Sigmoid colon (tissue), 7 donors: ENCODE measurements at places on chromosomes 2 and 18. TPM values are rescaled to one million over a fixed set of nuclear protein-coding genes. Genes with fewer than 3 reads are reported as not detected.

GRCh38 chr2:216862628-216863398 lies 2.9 kb upstream of the TNP1 start:
- no peak for DNase-seq
- H3K4me3 ChIP-seq, result no peak overlapping the region
- no peaks in the 10 kb centered on the region for H3K36me3 ChIP-seq

DNA sequence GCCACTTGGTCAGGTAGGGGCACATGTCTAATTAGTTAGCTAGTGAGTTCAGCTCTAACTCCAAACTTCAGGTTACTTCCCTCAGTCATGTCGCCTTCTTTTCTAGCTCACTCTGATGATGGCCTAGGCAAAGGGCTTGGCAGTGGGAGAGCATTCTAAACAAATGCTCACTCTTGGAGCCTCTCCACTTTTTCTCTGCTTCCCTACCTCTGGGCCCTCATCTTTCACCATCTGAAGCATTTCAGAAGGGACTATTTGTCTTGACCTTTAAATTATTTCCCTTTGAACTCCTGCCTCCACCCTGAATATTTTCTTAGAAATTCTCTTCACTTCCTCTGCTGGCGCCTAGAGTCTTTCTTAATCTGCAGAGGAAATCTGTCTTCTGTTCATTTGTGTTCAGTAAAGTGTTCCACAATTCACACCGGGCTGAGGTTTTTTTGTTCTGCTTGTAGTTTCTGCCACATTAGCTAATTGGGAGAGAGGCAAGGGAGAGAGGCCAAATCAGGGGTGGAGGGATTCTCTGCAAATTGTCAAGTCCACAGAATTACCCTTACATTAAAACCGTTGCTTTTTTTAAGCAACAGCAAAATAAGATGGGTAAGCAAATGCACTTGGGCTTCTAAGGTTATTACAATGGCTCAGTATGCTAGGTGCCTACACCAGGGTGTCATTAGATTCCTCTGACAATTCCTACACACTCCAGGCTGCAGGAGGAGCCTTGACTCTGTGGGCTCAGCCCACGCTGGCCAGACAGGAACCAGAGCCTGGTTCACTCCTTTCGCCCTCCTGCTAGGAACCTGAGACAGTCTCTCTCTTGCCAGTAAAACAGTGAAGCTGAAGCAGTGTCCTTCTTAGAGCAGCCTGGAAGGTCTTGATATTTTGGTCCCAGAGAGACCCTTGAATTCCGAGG lies 5.5 kb downstream of the MSGN1 start:
- no peak overlapping the region for H3K4me3 ChIP-seq
- no peak for DNase-seq
- no peak overlapping the region for H3K27ac ChIP-seq
- H3K27me3 ChIP-seq, result no peaks in the 10 kb centered on the region

The MC2R gene
- not detected for total RNA-seq

GRCh38 chr2:10216677-10217488 lies 85.8 kb upstream of the HPCAL1 start:
- H3K27me3 ChIP-seq, result no peaks in the 10 kb centered on the region
- no peaks in the 10 kb centered on the region for H3K36me3 ChIP-seq
- no peak for DNase-seq
- no peaks in the 10 kb centered on the region for H3K4me1 ChIP-seq
- H3K4me3 ChIP-seq, result no peak overlapping the region

The PSMA8 gene
- total RNA-seq, result not detected

GRCh38 chr18:61738488-61738887 lies 154.3 kb downstream of the RNF152 start:
- no peaks in the 10 kb centered on the region for H3K36me3 ChIP-seq
- no peak for DNase-seq
- peak overlapping the region; percentile 39 for H3K27ac ChIP-seq

The ASB18 gene
- not detected for total RNA-seq

The SERPINB11 gene
- not detected for total RNA-seq
